ENCODE measurements at places on chromosomes 1 and 21.

GRCh38 chr21:25496825-25497482 lies 110.3 kb downstream of the MRPL39 start:
- peak; percentile 15 for DNase-seq

DNA sequence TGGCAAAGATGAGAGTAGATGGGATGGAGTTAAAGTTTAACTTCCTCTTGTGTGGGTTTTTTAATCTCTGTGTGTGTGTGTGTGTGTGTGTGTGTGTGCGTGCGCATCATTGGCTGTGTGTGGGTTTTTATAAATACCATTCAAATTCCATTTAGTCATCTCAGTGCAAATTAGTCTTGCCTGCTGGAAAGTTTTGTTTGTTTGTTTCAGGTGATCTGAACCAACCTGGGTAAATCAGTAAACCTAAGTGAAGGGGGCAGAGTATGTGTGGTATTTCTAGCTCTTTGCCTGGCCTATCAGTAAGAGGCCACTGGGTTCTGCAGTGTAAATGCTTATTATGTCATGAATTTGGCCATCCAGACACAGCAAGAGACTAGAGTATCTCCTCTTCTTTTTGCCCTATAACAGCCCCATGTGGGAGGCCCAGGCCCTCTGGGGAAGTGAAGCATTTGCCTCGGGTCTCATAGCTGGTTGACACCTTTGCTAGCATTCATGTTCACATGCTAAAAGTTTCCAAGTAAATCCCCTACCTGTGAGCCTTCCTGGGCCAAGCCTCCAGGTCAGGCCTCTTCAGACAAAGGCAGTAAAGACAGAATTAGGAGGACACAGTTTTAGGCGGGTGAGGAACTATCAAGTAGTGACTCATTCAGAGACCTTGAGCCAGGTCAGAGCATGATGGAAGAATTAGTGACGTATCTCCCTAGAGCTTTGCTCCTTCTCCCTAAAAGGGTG lies 14.7 kb downstream of the INTS3 start:
- no peak for DNase-seq

GRCh38 chr1:193456811-193457280 lies 270.4 kb upstream of the B3GALT2 start:
- no peak for DNase-seq

GRCh38 chr1:22520871-22521270 lies 42.4 kb upstream of the EPHA8 start:
- DNase-seq: no peak

All from AG20443 (cell line).